ENCODE measurements at places on chromosomes 12 and 14.

GRCh38 chr12:56880125-56880992 lies 53.8 kb downstream of the SDR9C7 start:
- DNase-seq: no peak

DNA sequence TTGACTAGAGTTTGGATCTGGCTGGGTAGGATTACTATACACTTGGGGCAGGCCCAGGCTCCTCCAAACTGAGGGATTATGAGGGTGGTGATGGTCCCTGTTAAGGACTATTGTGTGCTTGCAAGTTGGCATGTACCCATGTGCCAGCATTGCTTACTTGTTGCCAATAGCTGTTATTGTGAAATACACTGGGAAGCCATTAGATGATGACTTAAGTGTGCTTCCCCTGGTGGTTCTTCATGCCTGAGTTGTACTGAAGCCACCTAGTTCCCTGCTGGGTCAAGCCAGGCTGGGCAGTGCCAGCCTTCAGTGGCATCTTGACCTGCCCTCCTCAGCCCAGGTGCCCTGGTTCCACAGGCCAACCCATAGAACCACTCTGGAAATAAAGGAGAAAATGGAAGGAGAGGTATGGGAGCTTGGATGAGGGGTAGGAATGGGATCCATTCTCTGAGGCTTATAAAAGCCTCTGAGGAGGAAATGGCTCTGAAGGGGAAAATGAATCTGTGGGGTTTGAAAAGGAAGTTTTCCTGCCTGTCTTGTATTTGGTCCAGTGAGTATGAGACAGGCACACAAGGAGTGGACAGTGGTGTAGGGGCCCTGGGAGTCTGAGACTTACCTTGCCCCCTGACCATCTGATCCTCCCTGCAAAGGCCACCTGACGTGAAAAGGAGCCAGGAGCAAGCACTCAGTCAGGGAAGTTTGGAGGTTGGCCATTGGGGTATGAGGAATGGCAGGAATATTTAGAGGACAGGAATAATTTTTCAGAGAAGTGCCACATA lies 724 bp downstream of the LTB4R start:
- no peak for DNase-seq

GRCh38 chr12:92696216-92696615 lies 6.6 kb upstream of the PLEKHG7 start:
- no peak for DNase-seq

GRCh38 chr12:51891843-51892242 lies 3.9 kb downstream of the ANKRD33 start:
- DNase-seq: no peak

- DNase-seq: no peak
These were observed 19.5 kb upstream of the CRACR2A start for GRCh38 chr12:3772380-3772779.

DNA sequence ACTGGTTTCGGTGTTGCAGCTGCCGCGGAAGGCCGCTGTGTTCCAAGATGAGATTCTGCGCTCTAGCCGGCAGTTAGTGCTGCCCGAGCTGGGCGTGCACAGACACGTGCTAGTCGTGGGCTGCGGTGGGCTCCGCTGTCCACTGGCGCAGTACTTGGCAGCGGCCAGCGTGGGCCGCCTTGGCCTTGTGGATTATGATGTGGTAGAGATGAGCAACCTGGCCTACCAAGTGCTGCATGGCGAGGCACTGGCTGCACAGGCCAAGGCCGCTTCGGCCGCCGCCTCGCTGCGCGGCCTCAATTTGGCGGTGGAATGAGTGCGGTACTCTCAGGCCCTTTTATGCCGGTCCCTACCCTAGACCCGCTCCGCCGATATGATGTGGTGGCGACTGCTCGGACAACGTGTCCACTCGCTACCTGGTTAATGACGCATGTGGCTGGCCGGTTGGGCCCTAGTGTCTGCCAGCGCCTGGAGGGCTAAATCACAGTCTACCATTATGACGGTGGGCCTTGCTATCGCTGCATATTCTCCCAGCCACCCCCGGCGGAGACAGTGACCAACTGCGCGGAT lies 102.2 kb downstream of the SNAPC1 start:
- no peak for DNase-seq

DNA sequence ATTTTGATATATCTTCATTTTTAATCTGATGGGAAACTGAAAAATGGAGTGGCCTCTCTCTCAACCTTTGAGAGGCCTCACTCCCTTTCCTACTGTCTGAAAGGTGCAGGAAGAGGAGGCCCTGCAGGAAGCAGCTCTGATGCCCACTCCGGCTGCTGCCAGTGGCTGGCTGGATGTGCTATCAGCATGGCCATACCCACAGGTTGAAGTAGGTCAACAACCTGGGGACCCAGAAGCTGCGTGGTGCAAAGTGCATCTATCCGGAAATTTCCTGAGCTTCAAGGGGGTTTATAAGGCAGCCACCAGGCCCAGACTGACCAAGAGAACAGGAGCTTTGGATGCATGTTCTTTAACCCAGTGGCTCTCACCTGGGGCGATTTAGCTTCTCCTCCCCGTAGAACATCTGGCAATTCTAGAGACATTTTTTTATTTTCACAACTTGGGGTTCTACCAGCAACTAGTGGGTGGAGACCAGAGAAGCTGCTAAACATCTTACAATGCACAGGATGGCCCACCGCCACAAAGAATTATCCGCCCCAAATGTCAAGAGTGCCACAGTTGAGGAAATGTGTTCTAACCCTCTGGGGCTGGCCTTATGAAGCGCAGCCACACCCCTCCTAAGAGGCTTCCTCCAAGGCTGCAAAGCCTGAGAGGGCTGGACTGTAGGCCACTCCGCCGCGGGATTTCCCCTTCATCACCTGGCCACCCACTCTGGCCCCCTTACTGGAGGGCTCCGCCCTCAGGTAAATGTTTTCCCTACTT lies 8.2 kb upstream of the BATF start:
- DNase-seq: no peak
